EH (cell line): ENCODE measurements at places on chromosomes 11 and 22.
A peak's percentile ranks its signal among the peaks of the same experiment; 100 is the strongest.

DNA sequence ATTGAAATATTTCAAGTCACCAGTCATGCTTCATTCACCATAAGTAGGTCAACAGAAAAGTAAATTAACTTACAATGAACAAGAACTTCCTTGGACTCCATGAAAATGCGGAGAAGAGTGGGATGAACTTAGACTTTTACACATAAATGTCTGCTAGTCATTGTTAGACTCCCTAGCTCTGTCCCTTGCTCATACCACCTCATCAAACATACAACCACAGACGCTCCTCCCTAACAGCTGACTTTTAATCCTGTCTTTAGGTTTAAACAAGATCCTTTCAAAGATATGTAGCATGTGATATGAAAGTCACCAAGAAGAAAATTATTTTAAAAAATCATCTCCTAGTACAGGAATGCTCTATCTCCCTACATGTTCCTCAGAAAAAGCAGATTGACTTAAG lies 248.1 kb downstream of the DLG2 start:
- no peak for DNase-seq

DNA sequence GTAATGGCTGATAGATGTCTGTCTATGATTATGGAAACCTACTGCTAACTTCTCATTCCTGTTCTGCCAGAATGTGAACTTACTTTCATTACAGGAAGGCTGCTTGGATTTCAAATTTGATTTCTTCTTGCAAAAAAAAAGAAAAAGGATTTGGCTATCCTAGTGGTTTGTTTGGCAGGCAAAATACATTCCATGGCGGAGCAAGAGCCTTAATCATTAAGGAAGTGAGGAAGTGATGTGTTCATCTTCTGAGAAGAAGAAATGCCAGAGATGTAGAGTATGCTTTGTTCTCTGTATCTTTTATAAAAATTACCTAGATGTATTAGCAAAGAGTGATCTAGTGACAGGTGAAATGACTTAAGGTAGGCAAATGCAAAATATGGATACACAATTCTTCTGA lies 356.3 kb downstream of the SOX6 start:
- DNase-seq: peak; percentile 85

GRCh38 chr11:124535552-124536232 lies 7.8 kb downstream of the OR8B12 start:
- no peak for DNase-seq

GRCh38 chr11:61460986-61461385 lies 31.1 kb downstream of the SDHAF2 start:
- DNase-seq: no peak

DNA sequence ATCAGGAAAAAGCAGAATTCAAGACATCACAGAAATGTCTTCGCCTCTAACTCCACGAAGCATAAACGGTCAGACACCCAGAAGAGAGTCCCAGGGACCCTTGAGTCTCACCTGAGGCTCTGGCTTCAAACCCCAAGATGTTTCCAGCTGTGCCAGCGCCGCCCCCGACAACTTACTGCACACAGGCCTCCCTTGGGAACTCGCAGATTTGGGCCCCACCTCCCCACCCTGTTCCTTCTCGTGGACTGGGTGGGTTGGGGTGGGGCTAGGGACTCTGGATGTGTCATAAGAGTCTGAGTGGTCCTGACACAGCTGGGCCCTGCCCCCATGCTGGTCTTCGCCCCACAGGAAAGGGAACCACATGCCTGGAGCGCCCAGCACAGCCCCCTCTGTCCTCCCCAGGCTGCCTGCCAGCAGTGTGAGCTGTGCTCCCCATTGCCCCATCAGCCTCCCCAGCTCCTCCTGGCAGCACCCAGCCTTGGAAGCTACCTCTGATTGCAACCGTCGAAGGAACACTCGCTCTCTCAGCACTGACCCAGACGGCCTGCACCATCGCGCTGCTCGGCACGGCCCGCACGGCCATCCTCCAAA lies 147.5 kb downstream of the CRYBB2 start:
- DNase-seq: no peak

DNA sequence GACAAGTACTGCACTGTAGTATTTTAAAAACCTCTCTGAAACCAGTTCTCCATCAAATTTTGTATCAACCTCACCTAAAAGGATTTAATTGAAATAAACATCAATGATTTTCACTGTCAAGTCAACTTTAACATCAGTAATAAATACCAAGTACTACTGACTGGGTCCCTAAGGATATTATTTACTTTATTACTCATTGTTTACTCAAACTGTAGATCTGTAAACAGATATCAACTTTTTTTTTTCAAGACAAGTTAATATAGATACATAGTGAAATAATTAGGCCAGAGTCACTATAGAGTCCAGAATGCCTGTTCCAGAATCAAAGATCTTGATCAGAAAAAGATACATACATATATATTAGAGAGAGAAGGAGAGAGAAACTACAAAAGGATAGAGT lies 1.6 kb downstream of the RNF141 start:
- no peak for DNase-seq

DNA sequence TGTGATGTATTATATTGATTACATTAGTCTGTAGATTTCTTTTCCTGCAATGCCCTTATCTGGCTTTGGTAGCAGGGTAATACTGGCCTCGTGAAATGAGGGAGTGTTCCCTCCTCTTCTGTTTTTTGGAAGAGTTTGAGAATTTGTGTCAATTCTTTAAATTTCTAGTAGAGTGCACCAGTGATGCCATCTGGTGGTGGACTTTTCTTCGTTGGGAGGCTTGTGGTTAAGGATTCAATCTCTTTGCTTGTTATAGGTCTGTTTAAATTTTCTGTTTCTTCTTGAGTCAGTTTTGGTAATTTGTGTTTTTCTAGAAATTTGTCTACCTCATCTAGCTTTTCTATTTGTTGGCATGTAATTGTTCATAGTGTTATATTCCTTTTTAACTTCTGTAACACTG lies 18.9 kb downstream of the SHANK3 start:
- peak; percentile 44 for DNase-seq

DNA sequence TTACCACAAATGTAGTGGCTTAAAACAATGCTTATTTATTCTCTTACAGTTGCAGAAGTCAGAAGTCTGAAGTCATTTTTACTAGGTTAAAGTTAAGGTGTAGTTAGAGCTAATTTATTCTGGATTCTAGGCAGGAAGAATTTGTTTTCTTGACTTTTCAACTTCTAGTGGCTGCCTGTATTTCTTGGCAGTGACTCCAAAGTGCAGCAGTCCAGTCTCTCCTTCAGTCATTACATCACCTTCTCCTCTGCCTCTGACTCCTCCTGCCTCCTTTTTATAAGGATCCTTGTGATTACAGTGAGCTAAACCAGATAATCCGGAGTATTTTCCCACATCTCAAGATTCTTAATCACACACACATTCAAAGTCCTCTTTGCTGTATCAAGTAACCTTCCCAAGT lies 581.4 kb downstream of the KCNA4 start:
- peak; percentile 3 for DNase-seq

GRCh38 chr11:62104816-62105653 lies 18.8 kb upstream of the INCENP start:
- peak; percentile 88 for DNase-seq

GRCh38 chr11:20790622-20791021 lies 121.2 kb downstream of the NELL1 start:
- DNase-seq: no peak

DNA sequence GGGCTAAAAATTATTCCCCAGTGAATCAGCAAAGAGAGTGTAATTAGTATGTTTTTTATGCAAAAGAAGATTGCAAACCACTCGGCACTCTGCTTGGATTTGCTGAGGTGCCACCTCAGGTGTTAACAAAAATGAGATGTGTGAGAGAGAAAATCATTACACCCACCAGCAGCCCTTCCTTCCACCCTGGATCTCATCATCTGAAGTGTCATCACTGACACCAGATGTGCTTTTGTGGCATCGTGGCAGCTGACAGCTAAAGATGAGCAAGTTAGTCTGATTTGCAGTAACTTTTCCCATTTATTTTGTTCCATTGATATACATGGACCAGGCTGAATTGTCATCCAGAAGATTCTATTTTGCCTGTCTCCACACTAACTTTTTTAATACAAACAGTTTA lies 44.6 kb upstream of the PAK1 start:
- DNase-seq: no peak

DNA sequence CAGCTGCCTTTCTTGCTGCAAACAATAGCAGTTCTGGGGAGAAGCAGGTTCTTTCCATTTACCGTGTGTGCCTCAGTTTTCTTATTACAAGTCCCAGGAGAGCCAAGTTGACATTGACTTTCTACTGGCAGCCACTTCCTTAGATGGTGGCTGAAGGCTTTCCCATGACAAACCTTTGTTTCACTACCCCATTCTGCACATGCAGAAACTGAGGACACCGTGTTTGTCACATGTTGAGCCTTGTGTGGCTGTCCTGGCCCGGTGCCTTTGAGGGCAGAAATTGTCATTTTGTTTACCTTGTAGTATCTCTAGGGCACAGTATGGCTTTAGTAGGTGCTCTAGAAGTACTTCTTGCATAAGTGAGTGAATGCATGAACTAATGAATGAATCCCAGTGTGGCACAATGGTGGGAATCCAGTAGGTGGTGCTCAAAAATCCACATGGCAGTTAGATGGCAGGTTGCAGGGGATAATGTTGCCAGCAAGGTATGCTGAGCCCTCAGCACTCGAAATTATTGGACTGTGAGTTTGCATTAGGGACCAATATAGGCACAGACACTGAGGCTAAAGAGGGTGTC lies 101.6 kb downstream of the CSNK2A3 start:
- DNase-seq: no peak

DNA sequence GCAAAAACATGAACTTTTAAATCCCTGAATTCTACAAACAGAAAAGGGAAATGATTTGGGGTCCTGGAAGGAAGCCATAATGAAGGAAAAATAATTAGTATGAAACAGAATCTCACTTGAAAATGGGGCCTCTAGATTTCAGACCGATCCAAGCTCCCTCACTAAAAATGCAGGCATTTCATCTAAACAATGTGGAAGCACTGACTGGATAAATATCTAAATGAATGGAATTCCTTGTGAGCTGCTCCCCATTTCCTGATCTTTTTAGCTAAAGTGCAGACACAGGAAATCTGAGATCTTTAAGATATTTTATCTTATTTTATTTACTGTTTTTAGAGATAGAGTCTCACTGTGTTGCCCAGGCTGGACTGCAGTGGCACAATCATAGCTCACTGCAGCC lies 1255.8 kb downstream of the LRRC4C start:
- no peak for DNase-seq

GRCh38 chr22:48744283-48744641 lies 1083.4 kb downstream of the BRD1 start:
- no peak for DNase-seq

- peak; percentile 76 for DNase-seq
These were observed 1.7 kb downstream of the QSER1 start for GRCh38 chr11:32894149-32894827.

GRCh38 chr11:80727315-80727714 lies 1286.5 kb upstream of the TENM4 start:
- no peak for DNase-seq

GRCh38 chr22:24402460-24403192 lies 24.8 kb upstream of the ADORA2A start:
- peak; percentile 99 for DNase-seq

DNA sequence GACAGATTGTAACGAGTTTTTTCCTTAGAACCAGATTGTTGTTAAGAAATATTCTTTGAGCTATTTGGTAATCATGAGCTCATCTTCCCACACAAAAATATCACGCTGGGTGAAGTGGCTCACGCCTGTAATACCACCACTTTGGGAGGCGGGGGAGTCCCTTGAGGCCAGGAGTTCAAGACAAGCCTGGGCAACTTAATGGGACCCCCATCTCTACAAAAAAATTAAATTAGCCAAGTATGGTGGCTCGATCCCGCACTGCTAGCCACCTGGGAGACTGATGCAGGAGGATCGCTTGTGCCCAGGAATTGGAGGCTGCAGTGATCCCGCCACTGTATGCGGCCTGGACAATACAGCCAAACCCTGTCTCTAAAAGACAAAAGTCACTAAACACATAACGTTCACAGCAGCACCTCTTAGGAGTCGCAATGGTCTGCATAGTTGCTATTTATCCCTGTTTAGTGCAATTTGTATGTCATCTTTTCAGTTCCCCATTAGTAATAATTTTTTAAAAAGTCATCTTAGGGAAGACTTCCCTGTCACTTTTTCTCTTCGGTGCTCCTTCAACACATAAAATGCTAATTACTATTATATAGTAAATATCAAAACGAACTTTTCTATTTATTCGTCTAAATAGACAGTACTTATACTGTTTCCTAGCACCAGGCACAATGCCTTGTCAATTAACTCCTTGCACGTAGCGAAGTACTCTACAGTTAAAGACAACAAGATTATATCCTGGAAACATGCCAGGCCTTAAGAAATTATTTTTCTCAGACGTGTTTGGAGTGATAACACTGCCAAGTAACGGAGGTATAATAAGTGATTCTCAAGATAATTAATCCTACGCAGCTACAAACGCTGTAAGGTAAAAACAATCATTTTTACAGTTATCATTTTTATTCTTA lies 1.1 kb downstream of the ST13 start:
- peak; percentile 26 for DNase-seq

DNA sequence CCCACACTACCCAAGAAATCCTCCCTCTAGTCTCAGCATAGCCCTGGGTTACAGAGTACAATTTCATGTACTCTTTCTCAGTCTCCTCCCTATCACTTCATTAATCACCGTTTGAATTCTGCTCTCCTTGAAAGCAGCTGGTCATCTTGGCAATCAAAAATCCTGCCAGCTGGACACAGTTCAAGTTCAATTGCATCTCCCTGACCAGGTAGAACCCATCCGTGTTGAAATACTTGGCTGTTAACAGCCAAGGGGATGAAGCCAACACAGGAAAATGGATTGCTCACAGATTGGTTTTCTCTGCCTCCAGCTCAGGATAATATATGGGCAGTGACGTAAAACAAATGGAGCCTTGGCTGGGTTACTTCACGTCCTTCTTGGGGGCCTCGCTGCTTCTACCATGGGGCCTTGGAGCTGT lies 55.1 kb upstream of the GRK3 start:
- no peak for DNase-seq

DNA sequence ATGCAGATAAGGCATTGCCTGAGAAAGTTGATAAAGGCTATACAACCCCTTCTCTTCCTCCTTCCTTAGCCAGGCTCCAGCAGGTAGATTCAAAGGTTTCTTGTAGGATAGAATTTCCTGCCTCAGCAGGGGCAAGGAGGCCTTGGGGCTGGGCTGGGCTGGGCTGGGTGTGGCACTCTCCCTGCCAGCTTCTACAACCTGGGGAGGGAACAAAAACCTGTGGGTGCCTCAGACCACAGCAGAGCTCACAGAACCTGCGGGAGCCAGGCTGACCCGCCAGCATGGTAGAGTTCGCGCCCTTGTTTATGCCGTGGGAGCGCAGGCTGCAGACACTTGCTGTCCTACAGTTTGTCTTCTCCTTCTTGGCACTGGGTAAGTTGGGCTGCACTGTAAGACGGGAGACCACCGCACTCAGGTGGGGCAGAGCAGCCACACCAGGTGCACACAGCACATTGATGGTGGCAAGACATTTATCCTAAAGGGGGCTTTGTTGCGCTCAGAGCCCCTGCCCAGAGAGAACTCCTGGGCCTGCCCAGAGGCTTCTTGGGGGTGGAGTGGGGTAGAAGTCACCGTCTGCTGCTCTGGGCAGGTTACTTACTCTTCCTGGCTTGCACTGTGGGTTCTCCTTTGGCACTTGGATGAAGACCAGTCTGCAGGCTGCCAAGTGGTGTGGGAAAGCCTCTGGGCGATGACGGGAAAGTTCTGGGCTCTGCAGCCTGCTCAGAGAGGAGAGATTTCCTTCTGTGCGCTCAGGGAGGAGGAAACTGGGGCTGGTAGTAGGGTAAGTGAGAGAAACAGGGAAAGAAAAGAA lies at the start of gene MOGAT2:
Gene MOGAT2, plus strand, starts transcription at position 231 of the 811 bp plus-strand sequence. Its CDS starts 51 bp downstream, at position 282.
- no peak for DNase-seq

- DNase-seq: peak; percentile 40
These were observed 497 bp upstream of the SYT12 start for GRCh38 chr11:67022341-67022933.
